ENCODE measurements at places on chromosomes 5 and 9.

GRCh38 chr5:59238126-59238902 lies 655.2 kb downstream of the PDE4D start:
- no peak for DNase-seq

DNA sequence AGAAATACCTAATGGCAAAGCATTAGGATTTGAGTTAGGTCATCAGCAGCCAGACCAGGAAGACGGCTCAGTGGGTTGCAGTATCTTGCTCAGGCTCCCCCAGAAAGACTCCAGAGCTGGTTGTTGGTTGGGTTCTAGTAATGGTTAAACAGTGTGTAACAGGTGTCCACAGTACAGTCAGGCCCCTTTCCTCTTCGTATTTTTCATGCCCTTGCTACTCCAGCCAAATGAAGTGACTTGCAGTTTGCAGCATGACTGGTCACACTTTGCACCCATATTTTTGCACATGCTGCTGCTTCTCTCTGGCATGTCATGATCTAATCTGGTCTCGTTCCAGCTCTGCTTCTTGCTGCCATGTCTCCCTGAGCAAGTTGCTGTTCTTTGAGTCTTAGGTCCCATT lies 60.6 kb upstream of the TRPC7 start:
- DNase-seq = no peak

DNA sequence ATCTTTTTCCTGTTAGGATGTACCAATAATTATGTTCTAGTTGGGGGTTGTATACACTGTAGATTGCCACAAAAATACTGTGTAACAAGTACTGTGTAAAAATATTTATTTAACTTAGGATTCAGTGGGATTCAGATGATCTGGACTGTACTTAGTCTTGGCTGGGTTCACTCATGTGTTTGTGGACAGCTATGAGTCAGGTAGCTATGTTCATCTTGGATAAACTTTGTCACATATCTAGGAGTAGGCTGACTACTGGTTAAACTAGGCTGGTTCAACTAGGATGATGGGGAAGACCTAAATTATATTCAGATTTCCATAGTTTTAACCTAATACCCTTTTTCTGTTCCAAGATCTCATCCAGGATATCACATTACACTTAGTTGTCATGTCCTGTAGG lies 32.1 kb upstream of the TNFSF15 start:
- DNase-seq = no peak

- no peak for DNase-seq
These were observed 38.0 kb downstream of the ADAMTS16 start for GRCh38 chr5:5178136-5178535.

- DNase-seq = no peak
These were observed 91.4 kb downstream of the CACNA1B start for GRCh38 chr9:137969008-137969407.

DNA sequence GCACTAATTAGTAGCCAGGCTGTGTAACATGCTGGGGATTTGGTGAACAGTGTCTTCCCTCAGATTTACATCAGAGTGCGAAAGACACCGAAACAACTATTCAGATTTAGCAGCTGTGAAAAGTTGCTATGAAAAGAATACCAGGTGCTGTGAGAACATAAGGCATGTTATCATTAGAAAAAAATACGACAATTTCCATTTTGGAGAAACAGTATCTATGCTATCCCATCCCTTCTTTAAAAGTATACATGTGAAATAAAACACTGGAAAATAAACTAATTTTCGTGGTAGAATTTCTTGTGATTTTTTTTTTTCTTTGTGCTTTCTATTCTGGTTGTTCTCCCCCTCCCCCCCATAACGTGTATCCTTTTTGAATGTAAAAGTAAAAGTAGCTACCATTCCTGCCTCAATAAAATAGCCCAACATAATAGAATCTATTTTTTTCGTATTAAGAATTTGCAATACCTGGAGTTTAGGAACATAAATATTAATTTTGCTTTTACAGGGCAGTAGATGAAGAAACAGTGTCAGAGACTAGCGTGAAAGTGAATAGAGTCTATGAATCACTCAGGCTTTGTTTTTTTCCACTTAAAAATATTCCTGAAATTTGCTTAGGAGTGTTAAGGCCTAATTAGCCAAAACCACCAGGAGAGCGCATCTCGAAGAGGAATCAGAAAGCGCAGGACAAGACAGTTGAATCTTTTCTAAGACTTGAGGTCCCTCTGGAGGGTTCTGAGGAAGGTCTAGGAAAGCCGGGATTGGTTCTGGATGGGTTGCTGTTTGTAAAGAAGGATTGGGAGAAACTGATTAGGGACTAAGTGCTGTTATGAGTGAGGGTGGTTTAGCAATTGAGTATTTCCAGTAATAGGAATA lies 813 bp upstream of the SLU7 start:
- no peak for DNase-seq

GRCh38 chr9:105678163-105678562 lies 15.9 kb downstream of the TAL2 start:
- DNase-seq = no peak

- no peak for DNase-seq
These were observed 29.6 kb downstream of the LHX2 start for GRCh38 chr9:124040935-124041816.

DNA sequence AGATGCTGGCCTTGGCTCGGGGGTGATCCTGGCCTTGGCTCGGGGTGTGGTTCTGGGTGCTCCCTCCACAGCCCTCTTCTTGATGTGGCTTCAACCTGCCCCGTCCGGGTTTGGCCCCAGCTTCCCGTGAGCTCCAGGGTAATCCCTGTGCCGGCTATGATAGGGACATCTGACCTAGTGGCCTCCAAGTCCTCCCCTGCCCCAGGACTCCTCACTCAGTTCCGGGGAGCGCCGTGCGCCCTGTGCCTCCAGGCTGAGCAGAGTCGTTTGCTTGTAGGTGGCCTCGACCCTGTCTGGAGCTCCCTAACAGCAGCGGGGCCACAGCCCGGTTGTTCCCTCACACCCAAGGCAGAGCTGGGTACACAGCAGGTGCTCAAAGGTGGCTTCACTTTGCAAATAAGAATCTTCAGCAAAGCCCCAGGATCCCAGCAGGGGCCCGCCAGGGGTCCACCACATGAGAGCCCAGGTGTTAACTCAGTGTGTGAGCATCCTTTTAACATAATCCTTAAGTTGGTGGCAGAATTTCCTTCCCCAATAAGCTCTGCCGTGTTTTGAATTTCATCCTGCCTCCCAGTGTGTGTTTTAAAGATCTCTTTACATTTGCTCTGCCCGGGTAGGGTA lies 32.3 kb upstream of the CEP72 start:
- DNase-seq = no peak

DNA sequence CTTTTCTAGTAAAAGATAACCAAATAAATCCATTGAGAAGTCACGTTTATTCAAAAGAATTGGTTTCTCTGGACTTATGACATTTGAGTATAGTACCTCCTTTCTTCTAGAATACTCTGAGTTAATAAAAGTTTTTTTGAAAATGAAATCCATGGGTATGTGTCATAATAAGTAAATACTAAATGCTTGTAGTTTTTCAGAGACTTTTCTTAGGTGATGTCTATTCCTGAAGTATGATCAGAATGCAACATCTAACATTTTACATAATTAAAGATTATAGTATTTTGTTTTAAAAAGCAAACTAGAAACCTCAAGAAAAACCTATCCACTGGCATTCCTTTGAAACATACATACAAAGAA lies 63.2 kb downstream of the NFIB start:
- no peak for DNase-seq

DNA sequence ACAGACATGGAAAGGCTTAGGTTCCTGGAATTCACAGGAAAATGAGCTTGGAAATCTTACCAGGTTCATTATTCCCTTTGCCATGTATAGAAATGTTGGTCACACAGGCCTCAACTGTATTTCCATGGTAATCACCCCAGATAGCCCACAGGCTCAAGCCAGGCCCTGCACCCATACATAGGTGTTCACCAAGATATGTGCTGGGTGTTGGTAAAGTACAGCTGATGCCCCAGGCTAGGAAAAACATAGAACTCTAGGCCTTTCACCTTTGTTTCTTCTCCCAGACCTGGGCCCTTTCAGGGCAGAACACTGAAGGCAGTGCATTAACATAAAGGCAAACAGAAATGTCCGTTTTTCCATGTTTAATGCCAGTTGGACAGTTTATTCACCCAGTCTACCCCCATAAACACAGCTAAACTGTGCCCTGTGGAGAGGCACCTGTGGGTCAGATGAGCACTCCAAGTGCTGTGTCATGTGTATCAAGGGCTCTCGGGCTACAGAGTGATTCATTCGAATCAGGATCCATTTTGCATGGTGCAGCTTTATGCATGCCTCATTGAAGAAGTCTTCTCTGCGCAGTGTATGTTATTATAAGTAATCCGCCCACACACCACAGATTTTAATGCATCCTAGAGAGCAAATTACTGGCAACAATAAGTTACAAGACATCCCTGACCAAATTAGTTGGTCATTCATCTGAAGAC lies 93.4 kb upstream of the SLC30A5 start:
- no peak for DNase-seq

GRCh38 chr5:66333192-66333591 lies 189.1 kb downstream of the SREK1 start:
- no peak for DNase-seq

- no peak for DNase-seq
These were observed 232.1 kb downstream of the CDH12 start for GRCh38 chr5:22621084-22621483.

GRCh38 chr5:172163346-172163745 lies 24.7 kb downstream of the STK10 start:
- DNase-seq = peak; percentile 77

- DNase-seq = no peak
These were observed 10.3 kb downstream of the GOLPH3 start for GRCh38 chr5:32163785-32164184.

DNA sequence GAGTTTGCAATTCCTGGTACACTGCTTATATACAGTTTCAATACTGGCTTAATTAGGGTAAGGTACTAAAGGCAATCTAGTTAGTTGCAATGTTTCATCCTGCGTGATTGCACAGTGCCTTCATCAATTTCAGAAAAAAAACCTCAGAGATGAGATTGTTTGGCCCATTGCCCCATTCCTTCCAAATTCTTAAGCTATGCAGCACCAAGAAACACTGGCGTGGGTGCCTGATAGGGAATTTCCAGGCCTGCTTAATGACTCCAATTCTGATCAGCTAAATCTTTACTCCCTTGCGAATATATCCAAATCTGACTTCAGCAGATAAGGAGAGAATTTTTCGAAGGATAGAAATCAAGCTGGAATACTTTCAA lies 35.9 kb upstream of the GAS1 start:
- DNase-seq = no peak

- DNase-seq = no peak
These were observed 215.0 kb downstream of the MELK start for GRCh38 chr9:36787709-36788108.

Measured in cerebellar nuclear complex (tissue), 1 donor.